Mesothelial cell of epicardium (in vitro differentiated cells): ENCODE measurements at places on chromosomes 3 and 15.
A peak's percentile ranks its signal among the peaks of the same experiment; 100 is the strongest.

GRCh38 chr3:52196977-52197376 is 983 bp upstream of the ALAS1 start:
- no peak overlapping the region for H3K27ac ChIP-seq
- H3K4me1 ChIP-seq, result peaks cover 23% of the 10 kb centered on the region
- no peak for DNase-seq
- no peaks in the 10 kb centered on the region for H3K27me3 ChIP-seq
- H3K36me3 ChIP-seq, result peaks cover 8% of the 10 kb centered on the region
- no peak overlapping the region for H3K4me3 ChIP-seq

DNA sequence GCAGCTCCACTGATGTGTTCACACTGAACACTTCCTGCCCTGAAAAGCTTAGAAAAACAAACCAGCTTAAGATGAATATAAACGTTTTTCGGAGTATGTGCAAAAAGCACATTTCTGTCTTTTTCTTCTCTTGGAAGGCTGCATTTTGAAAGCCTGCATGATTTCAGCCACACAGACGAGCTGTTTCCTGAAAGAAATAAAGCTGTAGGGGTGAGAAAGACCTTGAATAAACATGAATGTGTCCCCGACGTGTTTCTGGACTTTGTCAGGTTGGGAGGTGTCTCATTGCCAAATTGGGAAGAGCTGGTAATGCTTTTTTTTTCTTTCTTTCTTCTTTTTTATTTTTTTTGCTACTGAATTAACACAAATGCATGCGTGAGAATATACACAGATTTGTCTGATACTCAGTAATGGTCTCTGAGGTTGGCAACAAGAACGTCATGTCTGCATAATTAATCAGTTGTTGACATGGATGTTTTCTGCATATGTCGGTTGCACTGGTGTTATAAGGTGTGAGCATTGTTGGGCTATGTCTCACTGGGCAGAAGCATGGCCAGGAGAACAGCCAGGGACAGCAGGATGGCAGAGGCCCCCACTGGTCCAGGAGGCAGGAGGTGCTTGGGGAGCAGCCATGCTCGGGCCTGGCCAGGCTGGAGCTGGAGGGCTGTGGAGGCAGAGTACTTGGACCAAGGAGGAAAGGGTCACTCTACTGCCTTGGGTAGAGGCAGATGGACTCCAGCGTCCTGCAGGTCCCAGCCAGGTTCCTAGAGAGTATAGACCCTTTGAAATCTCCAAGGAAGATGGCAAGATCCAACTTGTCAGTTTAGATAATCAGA is 39.0 kb downstream of the ADAMTSL3 start:
- no peak for DNase-seq
- no peak overlapping the region for H3K4me3 ChIP-seq
- peaks cover 30% of the 10 kb centered on the region for H3K4me1 ChIP-seq

GRCh38 chr3:147089286-147089685 is 317.1 kb downstream of the ZIC4 start:
- no peaks in the 10 kb centered on the region for H3K27me3 ChIP-seq
- DNase-seq, result no peak
- H3K27ac ChIP-seq, result no peak overlapping the region
- H3K4me3 ChIP-seq, result no peak overlapping the region
- H3K36me3 ChIP-seq, result no peaks in the 10 kb centered on the region

DNA sequence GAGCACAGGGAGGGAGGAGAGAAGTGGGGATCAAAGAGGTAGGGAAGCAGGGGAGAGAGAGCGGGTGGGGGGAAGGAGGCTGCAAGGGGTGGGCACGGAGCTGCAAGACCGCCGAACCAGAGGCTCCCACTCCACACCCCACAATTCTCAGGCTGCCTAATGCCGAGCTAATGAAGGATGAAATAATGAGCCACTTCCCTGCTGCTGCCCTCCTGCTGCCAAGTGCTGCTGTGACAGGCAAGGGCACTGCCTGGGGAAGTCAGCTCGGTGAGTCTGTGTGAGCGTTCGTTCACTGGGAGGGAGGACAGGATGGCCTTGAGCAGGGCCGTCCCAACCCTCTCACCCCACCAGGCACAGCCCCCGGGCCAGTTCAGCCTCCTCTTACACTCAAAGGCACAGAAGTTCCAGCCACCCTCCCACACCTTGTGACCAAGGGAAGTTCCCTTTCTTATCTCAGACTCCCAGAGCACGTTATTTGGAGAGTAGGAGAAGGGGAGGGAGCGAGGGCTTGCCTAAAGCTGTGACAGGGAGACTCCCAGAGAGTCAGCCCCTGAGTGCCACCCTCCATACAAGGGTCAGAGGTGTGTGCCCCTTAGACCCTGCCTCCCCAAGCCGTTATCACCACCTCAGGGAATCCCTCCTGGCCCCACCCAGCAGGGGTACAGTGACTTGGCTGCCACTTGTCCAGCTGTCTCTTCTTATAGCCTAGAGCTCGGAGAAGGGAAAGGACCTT is 12.4 kb downstream of the GLYCTK start:
- no peaks in the 10 kb centered on the region for H3K36me3 ChIP-seq
- H3K27ac ChIP-seq, result peak overlapping the region; percentile 91
- DNase-seq, result no peak
- H3K4me3 ChIP-seq, result peak overlapping the region; percentile 86
- H3K27me3 ChIP-seq, result no peaks in the 10 kb centered on the region

- H3K4me3 ChIP-seq, result no peak overlapping the region
- H3K27ac ChIP-seq, result peak overlapping the region; percentile 82
- H3K36me3 ChIP-seq, result peaks cover 2% of the 10 kb centered on the region
- no peak for DNase-seq
- H3K27me3 ChIP-seq, result no peaks in the 10 kb centered on the region
Observed at GRCh38 chr3:117036259-117036799, 326.8 kb downstream of the TUSC7 start.

GRCh38 chr3:149466192-149466591 is 8.3 kb upstream of the TM4SF4 start:
- peak; percentile 50 for DNase-seq
- peak overlapping the region; percentile 93 for H3K27ac ChIP-seq
- no peaks in the 10 kb centered on the region for H3K27me3 ChIP-seq
- H3K4me3 ChIP-seq, result no peak overlapping the region
- peaks cover 6% of the 10 kb centered on the region for H3K36me3 ChIP-seq
- peaks cover 36% of the 10 kb centered on the region for H3K4me1 ChIP-seq

DNA sequence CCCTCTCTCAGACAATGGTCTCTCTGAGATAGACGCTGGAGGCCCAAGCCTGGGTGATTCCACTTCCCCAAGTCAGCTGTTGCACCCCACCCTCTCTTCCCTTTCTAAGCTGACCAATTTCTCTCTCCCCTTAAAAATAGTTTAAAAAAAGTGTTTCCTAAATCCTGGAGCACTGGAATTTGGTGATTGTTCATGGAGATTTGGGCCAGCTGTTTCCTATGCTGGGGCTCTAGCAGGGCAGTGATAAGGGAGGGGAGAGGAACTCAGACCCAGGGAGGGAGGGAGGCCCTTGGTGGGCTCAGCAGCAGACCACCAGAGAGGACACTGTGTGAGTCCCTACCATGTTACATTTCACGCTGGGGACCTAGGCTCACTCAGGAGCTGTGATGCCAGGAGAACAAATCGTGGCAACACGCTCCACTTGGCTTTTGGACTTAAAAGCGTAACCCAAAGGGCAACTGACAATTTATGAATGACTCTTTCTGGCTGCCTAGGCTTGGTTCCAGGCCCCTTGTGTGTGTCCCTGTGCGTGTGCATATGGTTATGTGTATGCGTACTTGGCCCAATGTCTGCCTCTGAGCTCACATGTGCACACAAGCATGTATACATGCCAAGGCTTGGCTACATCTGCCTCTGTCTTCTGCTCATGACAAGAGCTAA is 59.8 kb upstream of the INSYN1 start:
- peaks cover 30% of the 10 kb centered on the region for H3K27me3 ChIP-seq
- H3K27ac ChIP-seq, result peak overlapping the region; percentile 20
- H3K4me3 ChIP-seq, result no peak overlapping the region
- H3K36me3 ChIP-seq, result no peaks in the 10 kb centered on the region
- DNase-seq, result no peak

GRCh38 chr3:18512007-18512406 is 86.9 kb upstream of the SATB1 start:
- no peak overlapping the region for H3K4me3 ChIP-seq
- H3K36me3 ChIP-seq, result no peaks in the 10 kb centered on the region
- H3K27me3 ChIP-seq, result no peaks in the 10 kb centered on the region
- H3K4me1 ChIP-seq, result no peaks in the 10 kb centered on the region

GRCh38 chr15:61889706-61890105 is 170.5 kb downstream of the VPS13C start:
- no peaks in the 10 kb centered on the region for H3K4me1 ChIP-seq
- H3K27ac ChIP-seq, result no peak overlapping the region
- DNase-seq, result no peak
- H3K4me3 ChIP-seq, result no peak overlapping the region
- no peaks in the 10 kb centered on the region for H3K27me3 ChIP-seq

GRCh38 chr3:148077318-148077923 is 620.3 kb upstream of the AGTR1 start:
- no peak overlapping the region for H3K27ac ChIP-seq
- DNase-seq, result no peak
- peaks cover 8% of the 10 kb centered on the region for H3K4me1 ChIP-seq
- H3K27me3 ChIP-seq, result peaks cover 2% of the 10 kb centered on the region
- no peak overlapping the region for H3K4me3 ChIP-seq
- no peaks in the 10 kb centered on the region for H3K36me3 ChIP-seq

GRCh38 chr3:10465161-10465560 is 40.2 kb downstream of the ATP2B2 start:
- H3K27ac ChIP-seq, result no peak overlapping the region
- no peak for DNase-seq
- peaks cover 45% of the 10 kb centered on the region for H3K27me3 ChIP-seq

DNA sequence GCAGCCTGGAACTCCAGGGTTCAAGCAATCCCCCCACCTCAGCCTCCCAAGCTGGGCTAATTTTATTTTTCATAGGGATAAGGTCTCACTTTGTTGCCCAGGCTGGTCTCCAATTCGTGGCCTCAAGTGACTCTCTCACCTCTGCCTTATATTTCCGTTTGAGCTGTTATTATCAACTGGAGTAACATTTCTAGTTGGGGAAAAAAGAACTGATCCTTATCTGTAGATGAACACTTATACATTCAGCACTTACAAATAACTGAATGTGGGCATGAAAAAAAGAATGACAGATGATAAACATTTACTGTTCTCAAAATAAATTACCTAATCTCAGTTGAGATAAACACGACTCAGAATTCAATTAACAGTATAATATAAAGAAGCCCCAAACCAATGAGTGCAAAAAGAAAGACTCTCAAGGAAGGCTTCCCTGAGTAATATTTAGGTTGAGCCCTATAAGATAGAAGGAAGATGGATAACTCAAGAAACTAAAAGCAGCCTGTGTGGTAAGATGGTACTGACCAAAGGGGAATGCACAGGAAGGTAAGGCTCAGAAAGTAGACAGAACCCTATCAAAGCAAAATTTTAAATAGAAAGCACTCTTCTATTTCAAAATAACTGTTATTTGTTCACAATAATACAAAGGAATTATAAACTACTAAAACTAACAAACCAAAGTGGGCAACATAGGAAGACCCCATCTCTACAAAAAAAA is 11.8 kb downstream of the UBE3A start:
- H3K36me3 ChIP-seq, result peaks cover 2% of the 10 kb centered on the region
- no peak overlapping the region for H3K4me3 ChIP-seq
- no peak for DNase-seq
- peaks cover 12% of the 10 kb centered on the region for H3K4me1 ChIP-seq
- H3K27ac ChIP-seq, result no peak overlapping the region

GRCh38 chr3:129180461-129180860 is 3.2 kb downstream of the CNBP start:
- DNase-seq, result no peak
- peaks cover 5% of the 10 kb centered on the region for H3K36me3 ChIP-seq
- peaks cover 33% of the 10 kb centered on the region for H3K4me1 ChIP-seq
- H3K27ac ChIP-seq, result peak overlapping the region; percentile 74

- peaks cover 34% of the 10 kb centered on the region for H3K27me3 ChIP-seq
- no peaks in the 10 kb centered on the region for H3K4me1 ChIP-seq
- DNase-seq, result no peak
- H3K27ac ChIP-seq, result no peak overlapping the region
Observed at GRCh38 chr3:127210654-127210943, 17.7 kb downstream of the PRR23E start.

GRCh38 chr3:106392915-106393314 is 524.1 kb upstream of the CBLB start:
- peaks cover 24% of the 10 kb centered on the region for H3K4me1 ChIP-seq
- DNase-seq, result no peak
- no peak overlapping the region for H3K4me3 ChIP-seq
- peak overlapping the region; percentile 50 for H3K27ac ChIP-seq

- no peaks in the 10 kb centered on the region for H3K36me3 ChIP-seq
- no peak for DNase-seq
- H3K27me3 ChIP-seq, result peaks cover 1% of the 10 kb centered on the region
- peaks cover 28% of the 10 kb centered on the region for H3K4me1 ChIP-seq
Observed at GRCh38 chr3:123789160-123789559, 95.0 kb downstream of the MYLK start.

GRCh38 chr15:56187665-56188064 is 56.0 kb downstream of the RFX7 start:
- H3K4me3 ChIP-seq, result no peak overlapping the region
- peaks cover 14% of the 10 kb centered on the region for H3K4me1 ChIP-seq
- H3K36me3 ChIP-seq, result peaks cover 28% of the 10 kb centered on the region
- no peaks in the 10 kb centered on the region for H3K27me3 ChIP-seq

DNA sequence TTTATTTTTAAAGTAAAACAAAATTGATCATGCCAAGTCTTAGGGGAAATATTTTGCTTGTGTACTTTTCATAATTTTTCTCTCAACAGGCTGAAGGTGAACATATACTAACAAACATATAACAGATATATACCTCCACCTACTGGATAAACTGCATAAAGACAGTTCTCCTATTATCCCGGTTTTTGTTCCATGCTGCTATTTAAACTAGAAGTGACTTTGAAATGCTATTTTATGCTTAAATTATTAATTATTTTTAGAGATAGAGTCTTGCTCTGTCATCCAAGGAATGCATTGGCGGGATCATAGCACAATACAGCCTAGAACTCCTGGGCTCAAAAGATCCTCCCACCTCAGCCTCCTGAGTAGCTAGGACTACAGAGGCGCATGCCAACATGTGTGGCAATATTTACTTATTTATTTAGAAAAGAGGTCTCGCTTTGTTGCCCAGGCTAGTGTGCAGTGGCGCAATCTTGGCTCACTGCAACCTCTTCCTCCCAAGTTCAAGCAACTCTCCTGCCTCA is 49.8 kb downstream of the ST3GAL6 start:
- H3K27me3 ChIP-seq, result no peaks in the 10 kb centered on the region
- no peak for DNase-seq
- H3K4me3 ChIP-seq, result no peak overlapping the region
- H3K27ac ChIP-seq, result no peak overlapping the region
- H3K36me3 ChIP-seq, result peaks cover 19% of the 10 kb centered on the region

DNA sequence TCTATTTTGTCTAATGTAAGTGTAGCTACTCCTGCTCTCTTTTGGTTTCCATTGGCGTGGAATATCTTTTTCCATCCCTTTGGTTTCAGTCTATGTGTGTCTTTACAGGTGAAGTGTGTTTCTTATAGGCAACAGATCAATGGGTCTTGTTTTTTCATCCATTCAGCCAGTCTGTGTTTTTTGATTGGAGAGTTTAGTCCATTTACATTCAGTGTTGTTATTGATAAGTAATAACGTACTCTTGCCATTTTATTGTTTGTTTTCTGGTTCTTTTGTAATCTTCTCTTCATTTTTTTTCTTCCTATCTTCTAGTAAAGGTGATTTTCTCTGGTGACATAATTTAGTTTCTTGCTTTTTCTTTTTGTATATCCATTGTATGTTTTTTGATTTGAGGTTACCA is 97.1 kb downstream of the GLDN start:
- H3K4me3 ChIP-seq, result no peak overlapping the region
- no peaks in the 10 kb centered on the region for H3K27me3 ChIP-seq
- no peak overlapping the region for H3K27ac ChIP-seq
- H3K36me3 ChIP-seq, result no peaks in the 10 kb centered on the region
- no peaks in the 10 kb centered on the region for H3K4me1 ChIP-seq
- no peak for DNase-seq

GRCh38 chr15:66390678-66391077 is 4.0 kb downstream of the MAP2K1 start:
- DNase-seq, result no peak
- peaks cover 23% of the 10 kb centered on the region for H3K4me1 ChIP-seq
- H3K27me3 ChIP-seq, result no peaks in the 10 kb centered on the region
- H3K36me3 ChIP-seq, result peaks cover 2% of the 10 kb centered on the region
- H3K27ac ChIP-seq, result no peak overlapping the region
